ENCODE measurements at places on chromosomes 2 and 18.
A peak's percentile ranks its signal among the peaks of the same experiment; 100 is the strongest.

GRCh38 chr2:44906972-44907371, 34.5 kb upstream of the SIX3 start:
- no peak for DNase-seq

DNA sequence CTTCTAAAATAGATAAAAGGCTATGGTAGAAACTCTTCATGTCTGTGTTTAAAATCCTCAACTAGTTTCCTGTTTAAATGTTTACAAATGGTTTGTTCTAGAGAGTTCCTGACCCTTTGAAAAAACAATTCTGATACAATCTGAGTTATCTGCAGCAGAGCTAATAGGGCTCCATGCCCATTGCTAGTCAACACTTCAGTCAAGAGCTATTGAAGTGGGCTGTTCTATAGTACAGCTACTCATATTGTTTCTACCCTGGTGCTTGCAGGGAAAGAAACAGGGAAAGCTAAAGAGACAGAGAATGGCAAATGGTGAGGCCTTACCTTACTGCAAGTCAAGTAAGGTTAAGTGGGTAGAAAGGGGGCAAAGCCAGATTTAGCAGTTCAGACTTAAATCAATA, 112.3 kb upstream of the CAVIN2 start:
- no peak for DNase-seq

GRCh38 chr2:3547915-3548314, 10.2 kb downstream of the RNASEH1 start:
- DNase-seq, result no peak

- DNase-seq, result peak; percentile 86
Measured at GRCh38 chr2:71277536-71278103, 50.7 kb upstream of the PAIP2B start.

DNA sequence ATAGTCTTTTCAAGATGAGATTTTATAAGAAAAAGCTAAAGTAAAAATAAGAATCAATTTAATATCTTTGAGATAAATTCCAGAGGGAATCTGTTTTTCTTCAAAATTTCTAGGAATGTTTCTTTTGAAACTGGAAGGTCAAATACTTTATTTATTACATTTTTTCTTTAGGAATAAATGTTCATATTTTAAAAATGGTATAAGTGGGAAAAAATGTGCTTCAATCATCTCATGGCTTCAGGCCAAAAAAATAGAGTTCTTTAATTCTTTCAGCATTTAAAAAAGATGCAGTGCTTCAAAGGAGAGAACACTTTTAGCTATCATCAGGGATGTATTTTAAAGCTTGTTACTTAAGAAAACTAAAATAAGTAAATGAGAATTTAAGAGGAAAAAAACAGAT, 110.6 kb downstream of the NEB start:
- DNase-seq, result no peak

DNA sequence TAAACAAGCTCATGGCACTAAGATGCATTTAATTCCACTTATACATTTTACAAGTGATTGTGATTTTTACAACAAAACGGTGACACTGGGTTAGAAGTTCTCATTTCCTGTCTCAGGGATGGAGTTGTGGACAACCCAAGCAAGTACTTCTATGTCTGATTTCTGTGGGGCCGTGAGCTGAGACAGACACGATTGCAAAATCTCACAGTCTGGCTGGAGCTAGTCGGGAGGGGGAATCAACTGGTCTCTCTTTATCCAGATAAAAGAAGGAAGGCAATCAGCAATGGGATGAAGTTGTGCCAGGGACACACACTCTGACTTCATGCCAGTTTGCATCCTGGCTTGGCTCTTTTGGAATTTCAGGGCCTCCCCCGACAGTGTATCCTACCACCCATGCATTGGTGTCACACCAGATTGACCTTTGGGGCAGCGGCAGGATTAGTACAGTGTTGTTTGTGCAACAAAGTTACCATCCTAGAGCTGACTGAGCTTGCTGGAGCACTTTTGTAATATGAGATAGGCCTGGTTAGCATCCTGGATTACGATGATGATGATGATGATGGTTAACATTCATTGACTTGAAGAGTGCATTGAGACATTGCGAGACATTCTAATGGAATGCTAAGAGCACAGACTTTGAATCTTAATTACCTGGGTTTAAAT, 98.8 kb downstream of the CTAGE1 start:
- DNase-seq, result no peak

GRCh38 chr2:200515155-200515554, 5.3 kb upstream of the KCTD18 start:
- DNase-seq, result no peak

DNA sequence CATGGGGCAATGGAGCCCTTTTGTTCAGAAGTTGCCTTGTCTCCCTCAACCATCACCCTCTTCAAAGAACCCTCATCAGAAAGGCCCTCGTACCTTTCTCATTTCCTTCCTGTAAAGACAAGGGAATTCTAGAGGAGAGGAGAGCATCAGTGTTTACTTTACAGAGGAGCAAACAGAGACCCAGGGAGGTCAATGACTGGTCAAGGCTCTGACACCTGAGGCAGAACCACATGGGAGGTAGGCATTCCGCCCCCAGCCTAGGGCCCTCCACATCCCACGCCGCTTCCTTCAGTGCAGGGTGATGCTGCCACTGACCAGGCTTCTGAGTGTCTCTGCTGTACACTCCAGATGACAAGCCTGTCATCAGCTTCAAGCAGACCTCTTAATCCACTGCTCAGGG, 104.7 kb downstream of the NRP2 start:
- no peak for DNase-seq

DNA sequence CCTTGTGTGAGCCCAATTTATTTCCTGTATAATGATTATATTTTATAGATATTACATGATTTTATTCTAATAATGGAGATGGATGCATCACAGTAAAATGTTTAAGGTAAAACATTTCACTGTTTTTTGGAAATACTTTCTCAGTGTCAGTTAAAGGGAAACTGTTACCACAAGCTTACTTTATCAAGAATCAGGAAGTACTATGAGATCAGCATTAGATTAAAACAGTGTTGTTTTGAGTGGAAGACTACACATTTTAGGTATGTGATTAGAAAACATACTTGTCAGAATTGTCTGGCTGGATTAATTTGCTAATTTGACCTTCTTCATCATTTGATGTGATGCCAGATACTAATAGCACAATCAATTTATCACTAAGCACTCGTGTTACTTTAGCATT, at the start of gene HRH4:
TSS of gene HRH4 (plus strand) at position 250 of the 400 bp plus-strand sequence. CDS start at position 342, 92 bp downstream.
- no peak for DNase-seq

DNA sequence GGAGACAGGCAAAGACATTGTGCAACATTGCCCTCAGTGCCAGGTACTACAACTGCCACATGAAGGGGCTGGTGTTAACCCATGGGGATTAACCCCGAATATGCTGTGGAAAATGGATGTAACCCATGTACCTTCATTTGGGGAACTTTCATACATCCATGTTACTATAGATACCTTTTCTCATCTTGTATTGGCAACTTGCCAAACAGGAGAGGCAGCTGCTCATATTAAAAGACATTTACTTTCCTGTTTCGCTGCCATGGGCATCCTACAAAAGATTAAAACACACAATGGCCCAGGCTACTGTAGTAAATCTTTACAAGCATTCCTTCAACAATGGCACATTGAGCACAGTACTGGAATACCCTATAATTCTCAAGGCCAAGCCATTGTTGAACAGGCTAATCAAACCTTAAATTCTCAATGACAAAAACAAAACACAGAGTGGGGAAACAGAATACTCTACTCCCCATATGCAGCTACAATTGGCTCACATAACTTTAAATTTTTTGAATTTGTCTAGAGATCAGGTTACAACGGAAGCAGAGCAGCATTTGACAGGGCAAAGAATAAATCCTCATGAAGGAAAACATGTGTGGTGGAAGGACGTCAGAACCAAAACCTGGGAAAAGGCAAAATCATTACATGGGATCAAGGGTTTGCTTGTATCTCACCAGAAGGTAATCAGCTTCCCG, 1723.5 kb upstream of the LRRTM1 start:
- DNase-seq, result no peak

- peak; percentile 19 for DNase-seq
Measured at GRCh38 chr2:145751629-145752028, 1231.7 kb upstream of the ZEB2 start.

DNA sequence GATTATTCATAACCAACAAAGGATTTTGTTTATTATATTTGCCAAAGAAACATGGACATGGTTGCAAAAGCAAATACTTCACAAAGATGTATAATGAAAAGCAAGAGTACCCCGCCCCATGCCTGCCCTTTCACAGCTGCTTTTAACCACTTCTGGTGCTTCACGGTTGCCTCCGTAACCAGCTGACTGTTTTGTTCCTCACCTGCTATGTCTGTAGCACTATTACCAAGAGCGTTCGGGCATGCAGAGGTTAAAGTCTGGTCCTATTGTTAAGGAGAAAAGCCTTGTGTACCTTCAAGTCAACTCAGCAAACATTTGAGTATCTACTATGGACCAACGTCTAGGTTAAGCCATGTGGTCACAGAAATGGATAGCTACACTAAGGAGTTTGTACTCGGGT, 115.2 kb upstream of the FOSL2 start:
- no peak for DNase-seq

DNA sequence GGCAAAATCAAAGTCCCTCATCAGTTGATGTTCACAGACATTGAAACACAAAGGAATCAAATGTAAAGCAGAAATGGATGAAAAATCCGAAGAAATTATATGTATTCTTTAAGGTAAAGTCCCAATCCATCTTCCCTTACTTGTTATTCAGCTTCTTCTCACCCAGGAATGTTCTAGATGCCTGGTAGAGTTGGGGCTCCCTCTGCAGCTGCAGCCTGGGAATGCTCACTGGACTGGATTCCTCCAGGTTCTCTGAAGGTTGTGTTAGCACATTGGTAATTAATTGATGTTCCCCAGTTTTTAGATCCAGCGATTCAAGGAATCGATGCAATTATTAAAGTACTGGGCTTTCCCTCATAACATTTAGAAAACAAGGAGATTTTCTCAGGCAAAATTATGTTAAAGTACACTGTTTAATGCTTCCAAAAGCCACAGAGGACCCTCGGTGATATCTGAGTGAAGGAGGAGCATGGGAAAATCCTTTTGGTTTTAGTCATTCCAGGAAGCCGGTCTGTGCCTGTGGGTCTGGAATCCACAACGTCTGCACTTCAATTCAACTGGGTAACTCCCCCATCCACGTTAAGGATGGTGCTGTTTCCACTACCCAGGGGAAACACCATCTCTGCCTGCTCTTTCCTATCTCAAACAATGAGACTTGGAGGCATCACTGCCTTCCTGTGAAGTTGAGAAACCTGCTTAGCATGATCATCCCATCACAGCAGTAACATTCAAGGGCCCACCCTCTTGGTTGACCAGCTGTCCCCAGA, 22.0 kb downstream of the NTSR2 start:
- DNase-seq, result no peak

DNA sequence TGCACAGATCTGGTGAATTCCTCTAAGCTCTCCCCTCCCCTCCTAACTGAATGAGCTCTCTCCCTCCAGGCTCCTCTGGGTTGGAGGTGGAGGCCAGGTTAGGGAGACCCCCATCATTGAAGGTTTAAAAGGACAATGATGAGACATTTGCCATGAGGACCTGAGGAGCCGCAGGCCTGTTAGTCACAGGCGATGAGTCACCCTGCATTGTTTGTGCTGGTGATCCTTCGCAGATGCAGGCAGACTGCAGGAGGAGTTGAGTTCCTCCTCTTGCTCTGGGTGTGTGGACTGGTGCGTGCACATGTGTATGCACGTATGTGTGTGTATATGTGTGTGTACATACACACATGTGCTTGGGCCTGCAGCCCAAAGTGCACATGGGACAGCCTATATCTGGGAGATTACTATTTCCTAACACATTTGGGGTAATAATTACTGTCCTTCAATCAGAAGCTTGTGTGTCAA, 42.0 kb downstream of the MCFD2 start:
- DNase-seq, result no peak

DNA sequence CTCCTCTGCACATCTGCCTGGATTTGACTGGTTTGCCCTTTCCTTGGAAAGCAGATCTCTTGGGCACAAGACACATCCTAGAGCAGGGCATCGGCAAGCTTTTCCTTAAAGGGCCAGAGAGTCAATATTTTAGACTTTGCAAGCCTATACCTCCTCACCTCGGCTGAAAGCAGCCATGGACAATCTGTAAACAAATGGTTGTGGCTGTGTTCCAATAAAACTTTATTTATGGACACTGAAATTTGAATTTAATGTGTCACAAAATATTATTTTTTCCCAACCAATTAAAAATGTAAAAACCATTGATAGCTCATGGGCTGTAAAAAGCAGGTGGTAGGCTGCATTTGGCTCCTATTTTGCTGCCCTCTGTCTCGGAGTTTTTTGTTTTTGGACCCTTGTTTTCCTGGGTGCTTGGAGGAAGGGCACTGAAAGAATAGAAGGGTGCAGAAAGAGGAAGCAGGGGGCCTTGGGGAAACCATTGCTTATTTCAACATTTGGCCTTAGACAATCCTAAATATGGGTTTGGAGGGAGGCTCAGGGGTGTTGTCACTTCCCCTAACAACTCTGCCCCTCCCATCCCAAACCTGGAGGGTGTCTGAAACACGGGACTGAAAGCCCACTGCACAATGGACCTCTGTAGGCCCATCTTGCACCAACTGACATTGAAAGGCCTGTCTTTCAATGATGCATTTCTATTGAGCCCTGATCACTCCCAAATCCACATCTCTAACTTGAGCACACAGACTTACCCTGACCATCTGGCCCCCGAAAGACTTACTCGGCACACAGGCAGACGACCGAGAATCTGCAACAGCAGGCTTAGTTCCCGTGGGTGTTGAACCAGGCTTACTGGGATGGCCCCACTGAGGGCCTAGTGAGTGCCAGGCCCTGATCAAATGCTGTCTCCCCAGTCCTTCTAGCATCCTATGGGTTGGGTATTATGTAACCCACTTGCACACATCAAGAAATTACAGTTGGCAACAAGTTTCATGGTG, 7.1 kb upstream of the ZFP36L2 start:
- DNase-seq, result no peak

- DNase-seq, result no peak
Measured at GRCh38 chr18:41145516-41145915, 809.5 kb upstream of the PIK3C3 start.

- no peak for DNase-seq
Measured at GRCh38 chr18:47654988-47655387, 275.5 kb downstream of the SMAD2 start.

- DNase-seq, result no peak
Measured at GRCh38 chr2:191951376-191951775, 104.5 kb upstream of the CAVIN2 start.

Measured in putamen (tissue), 1 donor.